ENCODE measurements at places on chromosomes 6 and 20.

DNA sequence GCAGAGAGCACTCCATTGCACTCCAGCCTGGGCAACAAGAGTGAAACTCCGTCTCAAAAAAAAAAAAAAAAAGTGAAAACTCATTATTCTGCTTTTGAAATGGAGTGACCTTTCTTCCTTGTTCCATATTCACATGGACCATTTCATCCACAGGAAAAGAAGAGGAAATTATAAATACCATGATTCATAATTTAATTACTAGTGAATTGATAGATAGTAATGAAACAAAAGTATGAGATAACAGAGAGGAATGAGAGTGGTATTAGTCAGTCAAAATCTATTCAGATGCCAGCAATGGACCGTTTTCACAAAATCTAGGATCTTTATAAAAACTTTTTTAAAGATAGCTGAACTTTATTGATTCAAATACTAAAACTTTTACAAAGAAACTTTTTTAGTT is 443.1 kb upstream of the FLRT3 start:
- no peak for DNase-seq

GRCh38 chr6:79628466-79629288 is 2.5 kb upstream of the SH3BGRL2 start:
- no peak for DNase-seq

- DNase-seq: peak; percentile 99
Measured at GRCh38 chr6:54282186-54282585, 26.1 kb upstream of the TINAG start.

- peak; percentile 14 for DNase-seq
Measured at GRCh38 chr6:122869437-122870024, 80.5 kb downstream of the SMPDL3A start.

GRCh38 chr20:3165473-3166337 is 6.0 kb upstream of the FASTKD5 start:
- DNase-seq: no peak

DNA sequence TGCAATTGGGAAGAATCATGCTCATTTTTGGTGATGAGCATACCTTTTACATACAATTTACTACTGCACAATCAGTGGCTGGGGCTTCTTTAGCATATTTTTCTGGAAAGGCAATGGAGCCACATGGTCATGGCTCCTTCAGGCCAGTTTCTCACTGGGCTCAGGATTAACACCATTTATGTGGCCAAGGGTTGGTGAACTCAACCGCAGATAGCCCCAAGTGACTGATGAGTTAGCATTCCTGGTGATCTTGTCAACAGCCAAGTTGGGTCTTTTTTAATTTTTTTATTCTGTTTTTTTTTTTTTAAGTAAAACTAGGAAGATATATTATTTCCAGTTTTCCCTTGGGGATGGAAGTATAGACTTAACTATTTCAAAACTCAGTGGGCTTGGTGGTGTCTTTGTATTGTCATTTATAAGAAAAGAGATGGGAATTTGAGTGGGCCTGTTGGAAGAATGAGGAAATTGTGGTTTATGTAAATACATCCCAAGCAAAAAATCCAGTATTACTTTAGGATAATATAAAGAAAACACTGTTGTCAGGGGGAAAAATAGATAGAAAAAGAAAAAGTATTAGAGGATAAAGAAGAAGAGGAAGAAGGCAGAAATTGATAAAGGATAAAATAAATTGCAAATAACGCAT is 397.4 kb downstream of the MAFB start:
- no peak for DNase-seq

DNA sequence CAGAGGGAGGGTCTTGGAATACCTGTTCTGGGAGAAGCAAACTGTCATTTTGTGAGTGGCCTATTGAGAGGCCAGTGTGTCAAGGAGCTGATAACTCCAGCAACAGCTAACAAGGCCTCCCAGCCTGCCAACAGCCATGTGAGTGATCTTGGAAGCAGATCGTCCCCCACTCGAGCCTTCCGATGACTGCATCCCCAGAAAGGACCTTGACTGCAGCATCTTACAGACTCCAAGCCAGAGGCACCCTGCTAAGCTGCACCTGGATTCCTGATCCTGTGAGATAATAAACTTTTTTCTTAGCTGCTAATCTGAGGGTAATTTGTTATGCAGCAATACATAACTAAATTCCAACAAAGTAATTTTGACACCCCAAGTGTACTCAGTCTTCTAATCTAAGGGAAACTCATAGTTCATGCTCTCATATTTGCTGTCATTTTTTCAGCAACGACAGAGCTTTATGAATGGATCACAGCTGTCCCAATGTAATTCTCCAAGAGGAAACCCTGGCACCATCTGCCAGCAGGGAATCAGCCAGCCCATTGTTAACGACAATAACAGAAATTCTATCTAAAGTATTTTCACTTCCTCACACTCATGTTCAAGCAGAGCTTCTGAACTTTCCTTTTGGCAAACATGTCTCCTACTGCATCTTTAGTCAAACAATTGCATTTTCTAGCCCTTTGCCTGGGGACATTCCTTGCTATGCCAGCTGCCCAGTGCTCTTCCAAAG is 470.2 kb upstream of the BTBD3 start:
- DNase-seq: no peak

- no peak for DNase-seq
Measured at GRCh38 chr20:61749406-61750075, 316.1 kb downstream of the TAF4 start.

DNA sequence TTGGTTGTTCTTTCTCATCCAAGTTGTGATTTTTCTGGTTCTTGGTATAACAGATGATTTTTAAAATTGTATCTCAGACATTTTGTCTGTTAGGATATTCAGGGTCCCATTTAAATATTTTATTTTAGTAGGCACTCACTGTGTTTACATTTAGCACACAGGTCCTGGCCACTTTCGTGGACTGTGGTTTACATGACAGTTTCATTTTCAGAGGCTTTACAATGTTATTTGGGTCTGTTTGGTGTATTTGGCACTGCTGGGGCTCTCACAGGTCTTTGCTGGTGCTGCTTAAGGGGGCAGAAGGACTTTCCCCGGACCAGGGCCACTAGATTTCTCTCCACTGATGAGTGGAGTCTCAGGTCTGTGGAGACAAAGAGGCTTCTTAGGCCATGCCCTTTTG is 75.5 kb upstream of the TGM3 start:
- no peak for DNase-seq

- no peak for DNase-seq
Measured at GRCh38 chr6:142612956-142613355, 311.1 kb downstream of the ADGRG6 start.

DNA sequence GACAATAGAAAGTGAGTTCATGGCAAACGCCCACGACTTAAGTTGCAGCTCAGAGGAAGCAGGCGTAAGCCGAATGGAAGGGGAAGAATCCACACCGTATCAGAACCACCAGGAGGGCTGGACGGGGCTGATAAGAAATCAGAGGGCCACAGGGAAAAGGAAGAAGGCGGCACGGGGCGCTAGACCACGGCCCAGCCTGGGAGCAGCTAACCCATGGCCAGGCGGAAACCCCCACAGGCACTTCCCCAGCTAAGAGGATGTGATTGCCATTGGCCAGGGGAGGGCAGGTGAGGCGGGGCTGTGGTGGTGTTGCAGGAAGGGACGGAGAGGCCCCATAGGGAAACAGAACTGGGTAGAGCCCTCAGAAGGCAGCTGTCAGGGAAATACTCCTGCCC is 174.0 kb upstream of the AFDN start:
- DNase-seq: no peak

GRCh38 chr6:25012657-25013056 is 76.9 kb upstream of the RIPOR2 start:
- DNase-seq: peak; percentile 53

DNA sequence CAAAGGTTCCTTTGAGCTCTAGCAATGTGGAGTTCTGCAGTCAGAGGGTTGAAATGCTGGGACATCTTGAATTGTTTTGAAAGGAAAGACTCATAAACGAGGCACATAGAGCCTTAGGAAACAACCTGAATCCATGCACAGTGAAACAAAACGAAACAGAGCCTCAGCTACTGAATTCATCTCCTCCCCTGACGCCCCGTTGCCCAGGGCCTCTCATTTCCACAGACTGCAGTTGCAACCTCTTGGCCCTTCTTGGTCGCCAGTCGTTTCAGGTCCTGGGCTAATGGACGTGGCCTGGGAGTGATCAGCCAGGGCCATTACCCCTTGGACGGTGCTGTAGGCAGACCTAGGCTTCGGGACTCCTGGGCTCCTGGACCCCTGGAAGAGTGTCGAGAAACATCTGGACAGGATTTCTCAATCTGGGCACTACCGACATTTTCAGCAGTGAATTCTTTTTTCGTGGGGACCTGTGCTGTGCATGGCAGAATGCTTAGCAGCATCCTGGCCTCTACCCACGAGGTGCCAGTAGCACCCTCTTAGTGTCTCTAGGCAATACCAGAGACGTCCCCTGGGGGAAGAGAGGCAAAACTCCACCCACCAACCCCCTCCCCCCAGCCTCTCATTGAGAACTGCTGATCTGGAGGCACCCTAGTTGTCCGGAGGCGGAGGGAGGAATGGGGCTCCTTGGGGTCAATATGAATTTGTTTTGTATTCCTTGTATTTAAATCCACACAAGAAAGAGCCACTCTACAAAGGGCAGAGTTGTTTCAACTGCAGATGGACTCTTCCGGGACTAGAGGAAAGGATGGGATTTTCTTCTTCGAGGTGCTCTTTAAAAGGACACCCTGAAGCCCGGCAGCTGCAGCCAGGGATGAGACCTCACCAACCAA is 50.2 kb downstream of the TMEM242 start:
- no peak for DNase-seq

- DNase-seq: no peak
Measured at GRCh38 chr6:157188213-157188612, 135.1 kb downstream of the TMEM242 start.

DNA sequence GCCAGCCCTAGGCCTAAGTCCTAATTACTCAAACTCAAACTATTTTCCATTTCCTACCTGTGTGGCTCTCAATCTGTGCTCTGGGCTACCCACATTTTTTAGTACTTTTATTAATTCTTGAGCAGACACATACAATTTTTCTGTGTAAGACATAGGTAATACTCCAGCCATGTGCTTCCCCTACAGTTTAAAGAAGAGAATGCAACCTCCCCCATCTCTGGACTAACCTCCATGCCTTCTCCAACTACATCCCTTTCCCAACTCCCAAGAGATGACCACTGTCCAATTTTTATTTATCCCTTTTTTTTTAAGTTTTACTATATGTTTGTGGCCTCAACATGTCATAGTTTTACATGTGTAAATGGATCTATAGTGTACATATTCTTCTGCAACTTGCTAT is 5.8 kb downstream of the HMGN4 start:
- no peak for DNase-seq

DNA sequence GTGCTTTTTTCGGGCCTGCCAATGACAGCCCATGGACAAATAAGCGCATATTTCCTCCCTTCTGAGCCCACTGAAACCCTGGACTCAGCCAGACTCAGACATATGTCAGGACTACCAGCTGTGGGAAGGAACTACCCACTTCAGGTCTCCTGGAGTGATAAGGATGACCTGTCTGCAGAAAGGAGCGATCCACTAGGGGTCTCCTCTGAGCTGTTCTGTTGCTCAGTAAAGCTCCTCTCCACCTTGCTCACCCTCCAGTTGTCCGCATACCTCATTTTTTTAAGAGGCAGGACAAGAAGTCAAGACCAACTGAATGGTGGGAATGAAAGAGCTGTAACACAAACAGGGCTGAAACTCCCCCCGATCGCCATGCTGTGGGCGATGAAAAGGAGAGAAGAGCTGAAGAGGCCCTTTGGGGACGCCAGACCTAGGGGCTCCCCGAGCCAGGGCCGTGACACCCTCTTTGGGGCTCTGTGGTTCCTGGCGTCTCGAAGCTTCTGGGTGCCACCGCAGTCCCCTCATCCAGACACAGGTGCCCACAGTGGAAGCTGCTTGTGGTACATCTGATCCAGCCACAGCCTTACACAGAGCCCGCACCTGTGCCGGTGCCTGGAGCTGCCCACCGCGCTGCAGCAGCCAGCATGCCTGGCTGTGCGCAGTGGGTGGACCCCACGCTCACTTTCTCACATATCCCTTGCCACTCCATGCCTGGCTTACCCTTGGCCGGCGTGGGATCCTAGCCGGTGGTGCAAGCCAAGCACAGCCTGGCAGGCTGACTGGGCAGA is 68.8 kb downstream of the EYS start:
- DNase-seq: no peak

DNA sequence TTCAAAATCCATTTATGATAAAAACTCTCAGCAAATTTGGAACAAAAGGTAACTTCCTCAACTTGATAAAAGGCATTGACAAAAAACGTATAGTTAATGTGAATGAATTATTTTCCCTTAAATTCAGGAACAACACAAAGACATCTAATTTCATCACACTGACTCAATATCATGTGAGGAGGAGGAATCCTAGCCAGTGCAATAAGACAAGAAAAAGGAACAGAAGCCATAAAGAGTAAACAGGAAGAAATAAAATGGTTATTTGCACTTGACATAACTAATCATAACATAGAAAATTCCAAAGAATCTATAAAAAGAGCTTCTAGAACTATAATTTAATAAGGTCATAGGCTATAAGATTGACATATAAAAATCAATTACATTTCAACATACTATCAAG is 31.4 kb downstream of the CHD6 start:
- no peak for DNase-seq

DNA sequence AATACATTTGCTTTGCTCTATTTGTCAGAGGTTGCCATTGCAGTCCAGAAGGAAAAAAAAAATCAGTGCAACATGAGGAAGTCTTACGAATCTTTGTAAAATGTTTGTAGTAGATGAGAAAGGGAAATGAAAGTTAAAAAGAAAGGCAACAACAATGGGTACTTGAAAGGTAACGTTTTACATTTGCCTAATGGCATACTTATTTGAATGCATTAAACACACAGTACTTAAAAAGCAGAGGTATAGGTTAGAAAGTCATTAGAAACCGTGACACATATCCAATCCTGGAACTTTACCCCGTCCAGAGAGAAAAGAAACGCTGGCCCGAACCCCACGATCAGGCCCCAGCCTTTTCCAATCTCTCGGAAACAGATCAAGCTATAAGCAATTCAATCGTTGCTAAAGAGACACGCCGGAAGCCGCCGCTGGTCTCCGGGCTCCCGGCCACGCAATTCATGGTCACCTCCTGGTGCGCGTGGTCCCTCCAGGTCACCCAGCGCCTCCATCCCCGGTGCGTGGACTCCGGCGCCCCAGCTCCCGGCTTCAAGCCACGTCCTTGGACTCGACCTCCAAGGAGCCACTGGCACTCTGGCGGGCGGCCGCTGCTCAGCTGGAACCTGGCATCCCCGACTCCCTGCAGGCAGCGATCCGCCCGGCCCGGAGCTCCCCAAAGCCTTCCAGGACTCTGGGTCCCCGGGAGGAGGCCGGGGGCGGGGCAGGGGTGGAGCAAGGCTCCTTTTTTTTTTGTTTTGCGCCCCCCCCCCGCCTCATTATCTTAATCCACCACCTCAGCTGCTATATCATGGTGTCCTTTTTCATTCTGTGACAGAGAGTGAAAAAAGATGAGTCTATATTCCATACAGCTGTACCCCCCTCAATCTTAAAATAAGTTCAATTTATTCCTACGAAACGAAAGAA is at the start of gene SLC18B1:
Gene SLC18B1, minus strand, starts transcription at position 687 of the 918 bp plus-strand sequence. Its CDS starts 181 bp downstream, at position 506.
- DNase-seq: no peak

Data from HFF-Myc (cell line).